Astrocyte (in vitro differentiated cells and primary cell): ENCODE measurements at places on chromosomes 1 and 21.
A peak's percentile ranks its signal among the peaks of the same experiment; 100 is the strongest.

- DNase-seq = no peak
These were observed 549 bp downstream of the MSH4 start for GRCh38 chr1:75797273-75797588.

GRCh38 chr1:116587501-116588227 lies 16.8 kb upstream of the CD58 start:
- no peak for DNase-seq

- DNase-seq = no peak
These were observed 28.2 kb upstream of the ANKRD13C start for GRCh38 chr1:70382682-70383081.

DNA sequence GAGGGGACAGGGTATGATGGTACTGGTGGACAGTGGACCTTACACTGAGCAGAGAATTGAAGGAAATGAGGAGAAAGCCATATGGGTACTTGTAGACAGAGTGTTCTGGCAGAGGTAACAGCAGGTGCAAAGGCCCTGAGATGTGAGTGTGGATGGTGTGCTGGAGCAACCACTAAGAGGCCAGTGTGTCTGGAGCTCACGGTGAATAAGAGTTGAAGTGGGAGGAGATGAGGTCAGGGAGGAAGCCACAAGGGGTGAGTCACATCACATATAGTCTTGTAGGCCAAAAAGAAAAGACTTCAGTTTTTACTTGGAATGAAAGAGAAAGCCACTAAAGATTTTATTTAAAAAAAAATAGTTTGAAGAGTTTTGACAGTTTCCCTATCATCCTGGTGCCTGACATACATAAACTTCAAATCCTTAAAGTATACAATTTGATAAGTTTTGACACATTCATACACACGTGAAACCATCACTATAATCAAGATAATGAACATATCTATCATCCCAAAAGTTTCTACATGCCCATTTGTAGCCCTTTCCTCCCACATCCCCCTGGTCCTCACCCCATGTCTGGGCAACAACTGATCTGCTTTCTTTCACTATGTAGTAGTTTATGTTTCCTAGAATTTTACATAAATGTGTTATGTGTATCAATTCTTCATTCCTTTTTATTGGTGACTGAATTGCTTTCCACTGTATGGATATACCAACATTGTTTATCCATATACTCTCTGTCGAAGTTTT lies 148.4 kb downstream of the GPATCH2 start:
- DNase-seq = peak; percentile 97

- DNase-seq = no peak
These were observed 337.0 kb upstream of the PLXNA2 start for GRCh38 chr1:208581209-208581608.

- DNase-seq = no peak
These were observed 1720.2 kb downstream of the MRPL39 start for GRCh38 chr21:23886828-23887724.

GRCh38 chr1:17462669-17463068 lies 23.2 kb upstream of the RCC2 start:
- no peak for DNase-seq

DNA sequence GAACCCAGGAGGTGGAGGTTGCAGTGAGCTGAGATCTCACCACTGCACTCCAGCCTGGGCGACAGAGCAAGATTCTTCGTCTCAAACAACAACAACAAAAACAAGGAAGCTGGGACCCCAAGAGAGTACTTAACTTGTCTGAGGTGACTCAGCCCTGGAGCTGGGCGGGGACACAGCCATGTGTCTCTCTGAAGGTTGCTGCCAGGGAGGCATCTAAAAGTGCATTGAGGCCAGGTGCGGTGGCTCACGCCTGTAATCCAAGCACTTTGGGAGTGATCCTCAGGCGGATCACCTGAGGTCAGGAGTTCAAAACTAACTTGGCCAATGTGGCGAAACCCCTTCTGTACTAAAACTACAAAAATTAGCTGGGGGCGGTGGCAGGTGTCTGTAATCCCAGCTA lies 7.7 kb downstream of the IFI6 start:
- no peak for DNase-seq

- no peak for DNase-seq
These were observed 383.0 kb upstream of the VAMP3 start for GRCh38 chr1:7388141-7388487.

- DNase-seq = no peak
These were observed 62.6 kb upstream of the CLDN14 start for GRCh38 chr21:36542312-36543101.

GRCh38 chr1:109163551-109163950 lies 49.6 kb downstream of the ELAPOR1 start:
- DNase-seq = no peak

DNA sequence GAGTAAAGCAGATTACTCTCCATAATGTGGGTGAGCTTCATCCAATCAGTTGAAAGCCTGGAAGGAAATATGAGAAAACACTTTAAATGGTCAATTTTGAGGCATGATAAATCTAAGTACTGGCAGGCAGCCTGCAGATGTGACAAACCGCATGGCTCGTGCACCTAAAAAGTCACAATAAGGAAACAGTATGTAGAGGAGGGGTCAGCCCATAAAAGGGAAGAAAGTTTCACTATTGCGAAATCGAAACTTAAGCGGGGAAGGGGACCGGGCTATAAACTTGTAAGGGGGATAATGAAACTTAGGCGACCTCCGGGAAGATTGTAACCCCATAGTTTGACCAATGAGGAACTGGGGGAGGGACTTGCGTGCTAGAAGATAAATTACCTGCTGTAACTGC lies 109.8 kb downstream of the PLPPR4 start:
- DNase-seq = no peak

- peak; percentile 63 for DNase-seq
These were observed 34.1 kb upstream of the NEK7 start for GRCh38 chr1:198122693-198123092.

DNA sequence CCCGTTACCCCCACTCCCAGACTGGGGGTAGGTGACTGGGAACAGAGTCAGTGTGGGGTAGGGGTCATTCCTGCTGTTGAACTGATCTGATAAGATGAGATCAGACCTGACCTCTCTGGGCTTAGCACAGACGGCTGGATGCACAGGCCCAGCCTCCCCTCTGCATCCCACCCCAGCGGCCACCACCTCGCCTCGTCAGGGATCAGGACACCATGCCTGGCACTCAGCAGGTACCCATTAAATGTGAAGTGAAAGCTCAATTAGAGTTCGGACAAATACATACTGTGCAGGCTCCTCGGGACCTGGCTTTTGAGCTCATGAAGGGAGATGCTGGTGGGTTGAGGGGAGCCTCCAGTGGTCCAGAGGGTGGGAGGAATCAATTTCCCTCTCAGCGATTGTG lies 15.7 kb downstream of the SOX13 start:
- DNase-seq = no peak

GRCh38 chr1:212269306-212269705 lies 15.9 kb upstream of the PPP2R5A start:
- no peak for DNase-seq

GRCh38 chr1:74467786-74468377 lies 44.5 kb downstream of the LRRC53 start:
- no peak for DNase-seq

GRCh38 chr21:29697555-29698193 lies 242.1 kb downstream of the GRIK1 start:
- DNase-seq = peak; percentile 30

GRCh38 chr1:1116701-1117468 lies 996 bp upstream of the C1orf159 start:
- DNase-seq = no peak

- DNase-seq = no peak
These were observed 24.7 kb downstream of the PALMD start for GRCh38 chr1:99670583-99670982.

DNA sequence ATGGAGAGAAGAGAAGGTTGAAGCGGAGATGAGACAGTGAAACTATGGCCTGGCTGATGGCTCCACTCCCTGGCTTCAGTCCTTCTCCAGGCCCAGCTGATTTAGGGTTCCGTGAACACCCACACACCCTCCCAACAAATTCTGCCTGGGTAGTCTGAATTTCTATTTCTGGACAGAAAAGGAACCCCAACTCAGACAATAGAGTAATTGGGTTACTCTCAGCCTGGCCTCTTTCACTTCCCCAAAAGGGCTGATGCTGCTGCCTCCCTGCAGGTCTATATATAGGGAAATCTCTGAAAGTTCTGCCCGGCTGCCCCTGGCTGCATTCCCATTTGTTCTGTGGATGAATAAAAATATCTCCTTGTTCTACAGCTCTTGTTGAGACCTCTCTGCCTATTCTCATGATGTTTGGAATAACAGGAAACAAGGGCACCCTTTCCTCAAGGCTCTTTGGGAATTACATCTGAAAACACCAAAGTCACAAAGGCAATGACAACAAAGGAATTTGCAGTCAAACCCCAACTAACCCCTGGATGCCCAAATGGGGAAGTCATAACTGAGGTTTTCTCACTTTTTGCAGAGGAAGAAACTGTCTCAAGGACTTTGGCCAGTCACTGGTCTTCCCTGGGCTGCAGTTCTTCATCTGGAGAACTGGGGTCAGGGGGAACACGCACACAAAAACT lies 11.4 kb upstream of the ZSCAN20 start:
- no peak for DNase-seq

GRCh38 chr1:151893176-151893924 lies 16.0 kb downstream of the THEM4 start:
- DNase-seq = no peak
